Activated T-helper 1 cell treated with anti-CD3 and anti-CD28 coated beads, Interleukin-2, amount 50 U/mL, for 16 hours (primary cell): ENCODE measurements at places on chromosomes 6 and 20.

GRCh38 chr6:138800377-138801150, 4.7 kb downstream of the ECT2L start:
- DNase-seq, result no peak

DNA sequence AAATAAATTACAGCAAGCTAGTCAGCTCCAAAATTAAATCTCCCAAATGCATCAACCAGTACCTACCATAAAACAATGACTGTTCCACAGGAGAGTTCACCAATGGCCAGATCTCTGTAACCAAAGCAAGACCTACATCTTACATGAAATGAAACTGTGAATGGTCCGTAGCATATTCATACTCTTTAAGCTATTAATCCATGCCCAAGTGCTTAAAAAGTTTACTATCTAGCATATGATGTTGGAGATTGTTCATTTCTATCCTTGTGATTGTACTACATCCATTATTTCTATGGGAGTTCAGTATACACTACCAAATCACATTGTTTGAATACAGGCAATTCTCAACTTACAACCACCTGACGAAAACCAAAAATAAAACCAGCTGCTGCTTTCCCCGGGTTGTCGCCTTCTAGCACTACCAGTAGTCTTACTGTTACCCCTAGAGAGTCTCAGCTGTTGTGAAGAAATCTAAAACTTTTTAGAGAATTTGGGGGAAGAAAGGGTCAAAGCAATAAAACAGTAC, 38.0 kb downstream of the HIVEP2 start:
- no peak for DNase-seq

DNA sequence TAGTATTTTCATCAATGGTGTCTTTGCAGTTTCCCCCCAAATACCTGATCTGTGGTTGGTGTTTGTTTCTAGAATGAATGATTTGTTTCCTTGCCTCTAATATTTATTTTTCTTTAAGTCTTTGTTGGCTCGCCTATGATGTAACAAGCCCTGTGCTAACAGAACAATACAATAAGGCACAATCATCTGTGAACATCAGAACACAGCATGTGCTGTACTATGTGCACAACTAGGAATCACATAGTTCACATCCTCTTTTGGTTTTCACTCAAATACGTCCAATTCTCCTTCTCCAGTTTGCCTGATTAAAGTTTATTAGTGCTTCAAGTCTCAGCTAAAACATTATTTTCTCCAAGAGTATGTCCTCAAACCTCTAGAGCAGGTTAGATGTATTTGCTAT, 613.1 kb downstream of the EPHA7 start:
- DNase-seq, result no peak

DNA sequence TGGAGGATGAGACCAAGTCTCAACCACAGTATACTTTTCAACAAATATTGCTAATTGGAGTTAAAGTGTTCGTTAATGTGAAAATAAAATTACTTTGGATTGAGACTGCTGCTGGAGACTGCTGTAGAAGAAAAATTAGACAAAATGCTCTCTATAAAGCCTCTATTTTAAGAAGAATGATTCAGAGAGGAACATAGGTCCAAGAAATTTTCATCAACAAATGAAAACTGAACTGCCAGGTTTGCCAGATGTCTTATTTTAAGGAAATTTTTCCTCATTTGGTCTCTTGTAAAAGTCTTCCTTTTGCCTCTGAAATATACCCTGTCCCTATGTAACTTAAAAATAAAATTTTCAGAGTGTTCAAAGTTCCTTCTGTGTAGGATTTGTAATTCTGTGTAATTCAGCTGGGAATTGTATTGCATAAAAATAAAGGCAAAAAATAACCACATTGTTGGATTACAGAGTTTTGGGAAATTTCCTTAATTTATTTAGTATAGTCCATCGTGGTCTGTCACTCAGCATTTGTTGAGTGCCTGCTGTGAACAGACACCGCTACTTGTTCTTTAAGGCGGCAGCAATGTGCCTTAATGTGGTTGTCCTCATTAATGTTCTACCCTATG, 27.4 kb downstream of the ANKS1A start:
- no peak for DNase-seq

DNA sequence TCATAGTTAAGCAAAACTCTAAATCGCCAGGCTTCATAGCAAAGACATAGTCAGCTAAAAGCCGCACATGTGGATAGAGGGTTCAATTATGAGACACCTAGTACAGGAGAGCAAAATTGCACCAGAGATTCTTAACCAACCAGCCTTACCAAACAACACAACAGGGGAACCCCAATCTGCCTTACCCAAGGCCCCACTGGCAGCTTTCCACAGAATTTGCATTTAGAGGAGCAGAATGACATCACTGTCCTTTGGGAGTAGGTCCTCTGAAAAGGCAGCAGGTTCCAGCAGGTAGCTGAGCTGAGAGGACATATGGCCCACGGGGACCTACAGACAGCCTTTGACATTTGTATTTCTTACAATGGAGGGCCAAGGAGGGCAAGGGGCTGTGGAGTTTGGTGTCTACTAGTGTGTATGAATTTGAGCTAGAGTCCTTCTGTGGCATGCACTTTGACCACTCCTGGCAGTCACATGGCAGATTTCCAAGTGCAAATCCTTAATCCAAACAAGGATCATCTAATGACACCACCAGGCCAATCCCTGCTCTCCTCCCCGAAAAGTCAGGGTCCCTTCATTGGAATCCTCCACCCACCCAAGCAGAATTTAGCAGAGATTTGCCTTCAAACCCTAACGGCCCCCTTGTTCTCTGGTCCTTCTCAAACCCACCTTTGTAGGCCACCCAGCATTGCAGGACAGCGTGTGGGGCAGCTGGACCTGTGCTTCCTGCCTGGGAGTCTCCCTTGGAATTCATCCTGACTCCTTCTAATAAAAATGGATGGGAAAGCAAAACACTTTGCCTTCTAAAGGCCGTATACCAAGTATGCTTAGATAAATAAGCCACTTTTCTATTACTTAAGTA, 171.2 kb upstream of the SUPT3H start:
- DNase-seq, result no peak

GRCh38 chr6:43733471-43734293, 36.3 kb upstream of the VEGFA start:
- peak; percentile 10 for DNase-seq

DNA sequence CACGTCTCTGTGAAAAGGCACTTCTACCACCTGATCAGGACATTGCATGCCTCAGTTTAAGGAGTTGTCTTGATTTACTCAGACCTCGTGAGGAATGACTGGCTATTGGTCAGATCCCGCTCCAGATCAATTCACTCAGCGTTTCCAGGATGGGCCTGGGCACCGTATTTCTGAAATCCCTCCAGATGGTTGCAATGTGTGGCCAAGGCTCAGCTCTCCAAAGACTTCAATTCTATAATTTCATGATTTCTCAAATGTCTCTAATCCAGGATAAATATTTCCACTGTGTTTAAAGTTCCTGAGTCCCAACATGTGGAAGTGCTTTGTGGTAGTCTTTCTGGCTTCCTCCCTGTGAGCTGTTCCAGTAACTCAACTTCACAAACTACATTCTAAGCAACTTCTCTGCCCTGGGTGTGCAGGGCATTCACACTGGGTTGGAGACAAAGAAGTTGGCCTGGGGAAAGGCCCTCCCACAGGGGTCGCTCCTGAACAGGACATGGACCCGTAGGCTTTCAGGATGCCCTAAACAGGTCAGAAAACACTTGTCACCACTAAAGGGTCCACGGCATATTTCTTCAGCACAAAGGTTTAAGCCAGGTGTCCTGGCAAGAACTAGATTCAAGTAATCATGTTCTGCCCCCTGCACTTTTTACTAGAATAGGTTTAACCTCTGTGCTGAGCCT, 212.1 kb downstream of the WDR27 start:
- DNase-seq, result no peak

DNA sequence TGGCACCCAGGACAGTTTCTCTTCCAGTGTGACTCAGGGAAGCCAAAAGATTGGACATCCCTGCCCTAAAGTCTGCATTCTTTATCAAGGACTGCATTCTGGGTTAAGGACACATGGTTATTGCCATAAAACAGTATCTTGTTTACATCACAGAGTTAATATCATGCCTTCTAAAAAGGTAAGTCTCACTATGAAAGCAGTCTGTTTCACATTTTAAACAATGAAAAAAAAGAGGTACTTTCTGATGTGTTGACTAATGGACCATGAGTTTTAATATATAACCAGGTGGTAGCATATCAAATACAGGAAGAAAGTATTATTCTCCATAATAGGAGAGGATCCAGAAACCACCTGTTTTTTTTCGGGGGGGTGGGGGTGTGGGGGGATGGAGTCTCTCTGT, 93.7 kb downstream of the TIAM2 start:
- no peak for DNase-seq

DNA sequence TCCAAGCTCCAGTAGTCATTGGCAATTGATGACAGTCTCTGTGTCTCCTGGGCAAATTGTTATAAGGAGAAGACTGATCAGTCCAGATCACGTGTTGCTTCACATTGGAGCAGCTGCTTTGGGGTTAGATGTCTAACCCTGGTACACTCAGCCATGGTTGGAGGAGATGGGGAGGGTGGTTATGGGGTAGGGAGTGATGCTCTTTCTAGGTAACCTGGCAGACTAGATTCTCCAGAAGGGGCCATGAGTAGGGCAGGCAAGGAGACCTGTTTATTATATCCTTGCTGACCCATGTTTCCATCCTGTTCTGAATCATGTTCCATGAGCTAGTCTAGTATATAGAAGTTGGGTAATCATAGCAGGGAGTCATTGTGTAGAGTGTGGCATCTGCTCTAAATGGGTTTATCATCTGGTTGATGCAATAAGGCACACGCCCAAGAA, 50.8 kb upstream of the BACH2 start:
- DNase-seq, result no peak

- DNase-seq, result no peak
Observed at GRCh38 chr20:584161-584970, 25.7 kb downstream of the TCF15 start.

GRCh38 chr20:1861347-1861976, 33.7 kb upstream of the SIRPA start:
- DNase-seq, result no peak

GRCh38 chr20:38208523-38208922, 43.5 kb upstream of the TGM2 start:
- no peak for DNase-seq

DNA sequence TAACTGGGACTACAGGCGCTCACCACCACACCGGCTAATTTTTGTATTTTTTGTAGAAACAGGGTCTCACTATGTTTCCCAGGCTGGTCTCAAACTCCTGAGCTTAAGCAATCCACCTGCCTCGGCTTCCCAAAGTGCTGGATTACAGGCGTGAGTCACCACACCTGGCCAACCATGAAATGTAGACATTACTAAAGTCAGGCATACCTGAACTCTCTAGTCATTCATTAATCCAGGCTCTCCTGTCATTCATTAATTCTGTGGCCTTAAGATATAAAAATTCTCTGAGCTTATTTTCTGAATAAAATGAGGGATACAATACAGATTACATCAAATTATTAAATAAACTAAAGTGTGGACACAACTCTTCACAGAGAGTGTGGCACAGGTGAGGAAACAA, 159.7 kb downstream of the GMDS start:
- no peak for DNase-seq

- DNase-seq, result no peak
Observed at GRCh38 chr6:85449388-85449817, 480 bp upstream of the NT5E start.

DNA sequence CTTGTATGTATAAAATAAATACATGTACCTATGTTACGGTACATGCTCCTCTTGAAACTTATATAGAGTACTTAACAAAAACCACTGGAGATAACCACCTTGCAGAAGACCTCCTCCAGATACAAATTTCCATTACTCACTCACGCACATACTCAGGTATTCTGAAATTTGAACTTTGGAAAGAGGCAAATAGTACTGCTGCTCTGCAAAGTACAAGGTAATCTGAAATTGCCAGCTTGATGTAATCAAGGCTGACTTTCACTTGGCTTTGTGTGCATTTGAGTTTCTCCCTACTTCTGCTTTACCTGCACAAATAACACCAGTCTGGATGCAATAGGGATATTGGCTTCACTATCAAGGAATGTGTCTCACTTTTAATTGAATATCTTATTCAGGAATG, 123.6 kb downstream of the FOXA2 start:
- DNase-seq, result no peak

DNA sequence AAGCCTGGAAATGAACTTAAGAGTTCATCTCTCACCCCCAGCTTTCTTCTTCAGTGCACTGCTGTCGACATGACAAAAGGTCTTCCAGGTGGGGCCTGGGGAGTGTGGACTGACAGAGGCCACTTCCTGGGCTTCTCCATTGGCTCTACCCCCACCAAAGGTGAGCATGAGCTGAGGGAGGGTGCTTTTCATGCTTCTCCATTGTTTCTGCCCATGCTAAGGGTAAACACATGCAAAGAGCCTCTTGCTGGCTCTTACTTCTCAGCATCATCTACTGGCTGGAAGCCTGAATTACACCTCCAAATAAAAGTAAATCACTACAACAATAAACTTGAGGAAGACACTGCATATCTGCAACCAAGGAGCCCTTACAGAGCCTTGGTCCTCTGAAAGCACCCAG, 227.2 kb downstream of the EPM2A start:
- DNase-seq, result no peak

GRCh38 chr6:89032599-89032998, 48.0 kb upstream of the PNRC1 start:
- DNase-seq, result no peak

- no peak for DNase-seq
Observed at GRCh38 chr20:31706607-31707257, 15.9 kb downstream of the BCL2L1 start.

DNA sequence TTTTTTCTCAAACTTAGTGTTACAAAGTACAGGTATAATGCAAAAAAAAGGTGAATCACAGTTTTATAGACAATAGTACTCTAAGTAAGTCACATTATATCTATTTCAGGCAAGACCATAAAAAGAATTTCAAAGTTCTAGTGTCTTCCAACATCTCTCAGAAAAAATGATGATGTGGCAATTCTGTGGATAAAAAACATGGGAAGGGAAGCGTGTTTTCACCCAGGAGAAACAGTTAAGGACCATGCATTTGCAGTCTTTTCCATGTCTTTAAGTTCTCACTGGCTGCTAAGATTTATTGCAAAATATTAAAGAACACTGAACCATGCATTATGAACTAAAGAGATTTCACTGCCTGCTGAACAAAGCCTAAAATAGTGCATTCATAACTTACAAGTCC, 1.8 kb downstream of the SSR1 start:
- no peak for DNase-seq

DNA sequence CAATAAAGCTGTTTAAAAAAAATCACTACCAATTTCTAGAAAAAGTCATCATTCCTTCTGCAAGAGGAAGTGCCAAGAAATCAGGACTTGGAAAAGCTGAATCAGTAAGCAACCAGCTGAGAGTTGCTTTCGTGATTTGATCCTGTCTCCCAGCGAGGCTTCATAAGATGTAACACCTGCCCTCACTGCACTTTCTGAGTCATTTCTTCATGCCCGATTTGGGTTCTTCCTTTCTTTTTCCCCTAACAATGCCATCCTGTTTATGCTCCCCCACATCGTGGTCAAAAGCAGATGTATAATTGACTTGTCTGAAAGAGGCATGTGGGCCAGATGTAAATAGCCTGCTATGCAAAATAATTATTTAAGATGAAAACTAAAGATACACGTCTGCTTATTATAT, 52.1 kb downstream of the RIPOR2 start:
- no peak for DNase-seq
